ENCODE measurements at places on chromosomes 1 and 21. TPM values are rescaled to one million over a fixed set of nuclear protein-coding genes. Genes with fewer than 3 reads are reported as not detected.
A peak's percentile ranks its signal among the peaks of the same experiment; 100 is the strongest.

EEIG2 gene
- total RNA-seq: 7.0 TPM

GRCh38 chr1:67726224-67726623 lies 41.2 kb downstream of the GADD45A start:
- peak; percentile 67 for ATAC-seq

DNA sequence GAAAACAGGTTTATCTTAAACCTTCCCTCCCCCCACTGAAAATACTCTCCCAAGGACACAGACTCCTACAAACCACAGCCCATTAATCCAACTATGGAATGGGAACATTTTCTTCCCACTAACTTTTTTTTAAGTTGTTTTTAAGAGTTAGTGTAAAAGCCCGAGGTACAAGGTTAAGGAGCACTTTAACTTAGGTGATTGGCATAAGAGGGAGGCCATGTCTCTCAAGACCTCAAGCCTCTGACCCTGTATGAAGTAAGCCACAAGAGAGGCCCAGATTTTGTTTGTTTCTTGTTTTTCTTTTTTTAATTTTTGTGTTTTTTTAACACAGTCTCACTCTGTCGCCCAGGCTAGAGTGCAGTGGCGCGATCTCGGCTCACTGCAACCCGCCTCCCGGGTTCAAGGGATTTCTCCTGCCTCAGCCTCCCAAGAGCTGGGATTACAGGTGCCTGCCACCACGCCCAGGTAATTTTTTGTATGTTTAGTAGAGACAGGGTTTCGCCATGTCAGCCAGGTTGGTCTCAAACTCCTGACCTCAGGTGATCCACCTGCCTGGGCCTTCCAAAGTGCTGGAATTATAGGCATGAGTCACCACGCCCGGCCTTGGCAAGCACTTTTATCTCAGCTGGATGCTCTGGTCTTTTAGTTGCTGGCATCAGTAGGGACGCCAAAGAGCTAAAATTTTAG lies 14.4 kb downstream of the ARMH1 start:
- no peak for ATAC-seq

GRCh38 chr1:209354111-209354839 lies 229.2 kb upstream of the CAMK1G start:
- peak; percentile 61 for ATAC-seq

DNA sequence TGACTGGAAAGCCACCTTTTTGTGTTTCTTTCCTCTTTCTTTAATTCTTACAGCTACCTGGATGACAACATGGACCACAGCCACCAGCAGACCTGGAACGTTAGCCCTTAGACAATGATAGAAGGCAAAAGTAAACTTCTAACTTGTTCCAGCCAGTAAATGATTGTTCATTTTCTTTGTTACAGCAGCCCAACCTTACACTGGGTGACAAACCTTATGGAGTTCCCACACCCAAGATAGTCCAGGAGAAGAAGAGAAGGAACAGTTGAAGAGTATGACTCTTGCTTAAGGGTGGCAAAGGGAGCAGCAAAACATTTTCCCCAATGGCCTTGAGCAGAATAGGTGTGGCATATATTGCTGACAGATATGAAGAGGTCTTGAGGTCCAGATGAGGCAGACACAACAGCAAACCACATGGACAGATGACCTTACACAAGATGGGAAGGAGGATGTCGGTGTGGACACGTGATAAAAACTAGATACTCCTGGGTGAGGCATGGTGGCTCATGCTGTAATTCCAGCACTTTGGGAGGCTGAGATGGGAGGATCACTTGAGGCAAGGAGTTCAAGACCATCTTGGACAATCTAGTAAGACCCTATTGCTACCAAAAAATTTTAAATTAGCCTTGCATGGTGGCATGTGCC lies 11.8 kb upstream of the FAM76A start:
- no peak for ATAC-seq

RXFP4 gene
- total RNA-seq: not detected

Data from activated T-helper 17 cell treated with anti-CD3 and anti-CD28 coated beads, Interleukin-2, amount 50 U/mL, for 72 hours (primary cell).